Bronchus fibroblast of lung (primary cell): ENCODE measurements at places on chromosomes 2 and 18. TPM values are rescaled to one million over a fixed set of nuclear protein-coding genes. Genes with fewer than 3 reads are reported as not detected.

The CCDC88A gene
- total RNA-seq = 28.7 and 40.7 TPM in 2 replicates

The CENPA gene
- 23.4 and 25.1 TPM in 2 replicates for total RNA-seq

The ABCB11 gene
- total RNA-seq = not detected in 2 replicates

The BUB1 gene
- total RNA-seq = 56.5 and 59.0 TPM in 2 replicates

The WNT6 gene
- total RNA-seq = not detected in 2 replicates

The RAX gene
- not detected in 2 replicates for total RNA-seq

The MRO gene
- 0.30 TPM in 1 of 2 replicates, not detected in the other for total RNA-seq

The SCN2A gene
- total RNA-seq = 1.0 and 1.2 TPM in 2 replicates

The RAB31 gene
- total RNA-seq = 9.7 and 9.9 TPM in 2 replicates

The TGIF1 gene
- total RNA-seq = 87.4 and 93.4 TPM in 2 replicates

The INHA gene
- not detected in 2 replicates for total RNA-seq

The DLGAP1 gene
- 0.34 and 0.45 TPM in 2 replicates for total RNA-seq

The RNPEPL1 gene
- total RNA-seq = 19.8 and 27.5 TPM in 2 replicates

The PFN4 gene
- 0.15 and 0.17 TPM in 2 replicates for total RNA-seq

The HK2 gene
- 4.2 and 4.6 TPM in 2 replicates for total RNA-seq
